ENCODE measurements at places on chromosomes 4 and X.

GRCh38 chrX:125005863-125006262 is 313.8 kb upstream of the TEX13C start:
- no peak for DNase-seq

DNA sequence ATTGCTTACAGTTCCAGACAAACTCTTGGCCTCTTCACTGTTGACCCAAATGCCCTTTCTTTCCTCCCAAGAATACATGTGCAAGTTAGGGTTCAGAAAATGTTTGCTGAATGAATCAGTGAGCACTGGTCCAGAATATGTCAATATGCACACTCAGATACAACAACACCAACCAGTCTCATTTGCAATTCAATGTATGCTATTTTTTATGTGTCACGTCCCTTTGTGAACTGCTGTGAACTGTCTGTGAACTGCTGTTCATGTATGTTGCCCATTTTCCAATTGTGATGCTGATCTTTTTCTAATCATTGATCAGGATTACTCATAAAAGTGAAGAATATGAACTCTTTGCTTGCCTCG is 17.8 kb downstream of the GAB3 start:
- no peak for DNase-seq

DNA sequence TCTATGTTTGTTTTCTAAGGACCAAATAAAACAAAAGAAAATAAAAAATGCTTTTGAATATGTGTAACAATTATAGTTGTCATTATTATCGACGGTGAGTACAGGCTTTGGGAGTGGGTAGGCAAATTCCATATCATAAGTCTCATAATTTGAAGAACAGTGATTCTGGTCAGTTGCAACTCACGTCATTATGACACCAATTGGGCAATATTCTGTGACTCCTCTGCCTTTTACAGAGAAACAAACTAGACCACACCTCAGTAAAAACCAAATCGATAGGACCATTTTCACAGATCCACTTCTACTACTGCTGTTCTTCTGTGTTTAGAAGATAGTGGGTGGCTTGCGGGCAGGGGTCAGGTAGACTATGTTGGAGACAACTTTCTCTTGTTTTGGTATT is 250.1 kb downstream of the C4orf33 start:
- no peak for DNase-seq

GRCh38 chr4:82428969-82429727 is 1.1 kb downstream of the HNRNPDL start:
- DNase-seq, result peak; percentile 97

DNA sequence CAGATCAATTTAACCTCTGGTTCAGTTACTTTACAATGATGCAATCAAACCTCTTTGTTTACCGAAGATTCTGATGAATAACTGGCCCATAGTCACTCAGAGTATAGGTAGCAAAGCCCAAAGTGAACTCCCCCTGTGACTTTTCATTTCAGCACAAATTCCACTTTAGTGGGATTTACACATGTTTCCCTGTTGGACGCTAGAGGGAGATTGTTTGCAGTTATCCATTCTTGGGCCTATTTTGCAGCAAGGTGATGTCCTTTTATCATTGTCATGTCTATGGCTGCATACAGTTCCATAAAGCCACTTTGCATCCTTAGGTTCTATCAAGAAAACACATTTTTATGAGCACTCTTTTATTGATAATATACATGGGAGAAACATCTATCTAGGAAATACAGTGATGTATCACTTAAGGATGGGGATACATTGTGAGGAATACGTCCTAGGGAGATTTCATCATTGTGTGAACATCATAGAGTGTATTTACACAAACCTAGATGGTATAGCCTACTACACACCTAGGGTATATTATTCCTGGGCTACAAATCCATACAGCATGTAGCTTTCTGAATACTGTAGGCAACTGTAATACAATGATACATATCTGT is 14.5 kb upstream of the DKK2 start:
- DNase-seq, result no peak

DNA sequence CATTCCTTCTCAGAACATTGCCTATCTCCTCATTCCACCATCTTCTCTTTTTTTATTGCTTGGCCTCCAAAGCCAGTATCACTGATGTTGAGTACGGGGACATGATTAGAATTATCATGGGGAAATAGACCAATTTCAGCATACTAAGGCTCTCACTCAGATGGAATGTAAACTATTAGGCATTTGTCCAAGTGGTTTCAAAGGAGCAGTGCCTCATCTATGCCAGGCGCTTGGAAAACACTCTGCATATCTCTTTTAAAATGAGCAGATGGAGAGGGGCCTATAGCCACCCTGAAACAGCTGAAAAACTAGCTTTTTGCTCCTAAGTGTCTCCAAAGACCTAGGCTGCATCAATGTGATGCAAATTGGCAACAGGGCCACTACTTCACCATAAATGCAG is 150.8 kb upstream of the DIPK2B start:
- DNase-seq, result no peak

GRCh38 chr4:171035909-171036308 is 777.3 kb upstream of the GALNTL6 start:
- no peak for DNase-seq

GRCh38 chrX:64394874-64395567 is at the start of gene MTMR8:
Gene MTMR8 (minus strand): TSS chrX:64395452. CDS start chrX:64395363, 89 bp downstream.
- DNase-seq, result peak; percentile 83

DNA sequence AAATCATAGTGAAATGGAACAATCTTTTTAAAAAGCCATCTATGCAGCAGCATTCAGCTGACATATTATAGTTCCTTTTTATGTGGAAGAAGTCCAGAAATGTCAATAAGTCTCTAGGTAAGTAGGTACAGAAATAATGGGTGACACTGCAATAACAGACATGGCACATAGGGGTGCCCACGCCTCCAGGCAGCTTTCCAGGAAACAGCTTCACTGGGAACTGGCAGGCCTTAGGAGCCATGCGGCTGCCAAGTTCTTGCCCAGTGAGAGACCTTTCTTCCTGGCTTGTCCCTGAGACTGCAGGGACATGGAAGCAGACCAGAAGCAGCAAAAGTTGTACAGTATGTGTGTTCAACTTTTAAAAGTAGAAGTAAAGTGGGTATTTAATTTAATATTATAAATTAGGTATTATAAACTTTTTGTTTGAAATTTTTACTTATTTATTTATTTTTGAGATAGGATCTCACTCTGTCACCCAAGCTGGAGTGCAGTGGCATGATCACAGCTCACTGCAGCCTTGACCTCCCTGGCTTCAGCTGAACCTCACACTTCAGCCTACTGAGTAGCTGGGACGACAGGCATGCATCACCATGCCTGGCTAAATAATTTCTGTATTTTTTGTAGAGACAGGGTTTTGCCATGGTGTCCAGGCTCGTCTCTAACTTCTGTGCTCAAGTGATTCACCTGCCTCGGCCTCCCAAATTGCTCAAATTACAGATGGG is 12.1 kb upstream of the ETNPPL start:
- DNase-seq, result no peak

GRCh38 chr4:77913348-77913747 is 50.7 kb downstream of the MRPL1 start:
- no peak for DNase-seq

DNA sequence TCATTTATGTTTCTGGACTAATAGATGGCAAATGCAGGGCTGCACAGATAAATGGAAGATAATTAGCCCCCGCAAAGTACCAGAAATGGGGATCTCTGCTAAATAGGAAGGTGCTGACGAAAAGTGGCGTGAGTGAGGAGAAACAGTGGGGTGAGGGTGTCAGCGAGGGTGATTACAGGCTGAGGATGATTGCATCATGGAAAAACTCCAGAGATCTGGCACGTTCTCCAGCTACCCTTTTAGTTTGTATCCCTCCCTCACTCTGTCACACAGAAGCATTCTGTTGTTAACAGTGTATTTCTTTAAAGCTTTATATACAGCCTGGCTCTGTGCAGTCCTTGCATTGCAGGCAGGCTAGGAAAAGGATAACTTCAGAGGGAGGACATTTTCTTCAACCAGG is 309.6 kb upstream of the DDX53 start:
- DNase-seq, result no peak

DNA sequence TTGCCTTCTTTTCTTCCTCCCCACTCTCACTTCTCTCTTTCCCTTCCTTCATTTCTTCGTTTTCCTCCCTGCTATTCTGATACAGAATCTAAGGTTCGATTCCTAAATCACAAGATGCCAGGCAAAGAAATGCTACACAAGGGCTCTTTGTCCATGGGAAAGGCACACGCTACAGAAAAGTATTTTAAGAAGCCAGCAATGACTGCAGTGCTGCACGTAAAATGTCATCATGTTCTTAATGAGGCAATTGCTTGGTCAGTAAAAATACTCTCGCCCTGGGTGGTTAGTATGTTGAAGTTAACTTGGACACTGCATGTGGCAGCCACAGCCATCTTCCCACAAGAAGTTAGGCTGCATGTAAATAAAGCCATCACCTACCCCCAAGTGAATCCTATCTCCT is 178.4 kb downstream of the DHX15 start:
- no peak for DNase-seq

GRCh38 chr4:90503677-90504076 is 376.5 kb downstream of the CCSER1 start:
- DNase-seq, result no peak

DNA sequence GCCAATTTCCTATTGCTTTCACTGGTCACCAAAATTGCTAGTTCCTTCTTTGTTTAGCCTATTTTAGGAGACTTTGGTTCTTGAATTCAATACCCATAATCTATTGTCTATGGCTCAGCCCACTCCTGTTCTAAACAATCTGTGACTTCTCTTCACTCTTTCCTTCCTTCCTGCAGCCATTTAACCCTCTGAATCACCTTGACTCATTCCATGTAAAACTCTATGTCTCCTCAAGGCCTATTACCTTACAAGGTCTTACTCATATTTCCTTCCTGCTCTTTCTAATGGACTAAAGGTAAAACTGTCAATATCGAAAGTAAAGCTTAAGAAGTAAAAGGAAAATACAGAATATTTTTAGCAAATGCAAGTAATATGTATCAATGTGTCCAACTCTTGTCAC is 301.6 kb downstream of the ARHGAP24 start:
- DNase-seq, result no peak

DNA sequence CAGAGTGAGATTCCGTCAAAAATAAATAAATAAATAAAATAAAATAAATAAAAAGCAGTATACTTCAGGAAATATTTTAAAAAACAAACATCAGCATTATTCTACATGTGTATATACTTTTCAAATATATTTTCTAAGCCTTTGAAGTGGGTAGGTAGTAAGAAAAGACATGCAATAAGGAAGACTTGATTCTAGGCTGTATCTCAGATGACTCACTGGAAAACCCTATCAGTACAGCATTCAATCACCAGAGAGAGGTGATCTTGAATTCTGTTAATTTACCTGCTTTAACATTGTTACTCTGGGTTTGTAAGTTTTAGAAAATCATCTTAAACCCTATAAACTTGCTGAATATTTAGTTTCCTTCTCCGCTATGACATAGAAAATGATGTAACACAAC is 106.6 kb upstream of the NAP1L5 start:
- DNase-seq, result no peak

DNA sequence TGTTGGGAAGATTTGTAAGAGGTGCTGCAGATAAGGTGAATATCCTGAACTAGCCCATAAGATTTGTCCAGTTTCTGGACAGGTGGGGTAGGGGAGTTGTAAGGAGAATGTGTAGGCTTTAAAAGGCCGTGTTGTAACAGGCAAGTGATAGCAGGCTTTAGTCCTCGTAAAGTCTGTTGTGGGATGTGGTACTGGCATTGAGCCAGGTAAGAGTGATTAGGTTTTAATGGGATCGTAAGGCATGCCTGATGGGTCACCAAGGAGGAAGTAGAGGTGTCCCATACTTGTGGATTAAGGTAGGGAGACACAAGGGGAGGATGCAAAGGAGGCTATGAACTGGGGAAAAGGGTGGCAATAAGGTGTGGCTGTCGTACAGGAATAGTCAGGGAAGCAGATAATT is 256.9 kb upstream of the DKK2 start:
- DNase-seq, result no peak

DNA sequence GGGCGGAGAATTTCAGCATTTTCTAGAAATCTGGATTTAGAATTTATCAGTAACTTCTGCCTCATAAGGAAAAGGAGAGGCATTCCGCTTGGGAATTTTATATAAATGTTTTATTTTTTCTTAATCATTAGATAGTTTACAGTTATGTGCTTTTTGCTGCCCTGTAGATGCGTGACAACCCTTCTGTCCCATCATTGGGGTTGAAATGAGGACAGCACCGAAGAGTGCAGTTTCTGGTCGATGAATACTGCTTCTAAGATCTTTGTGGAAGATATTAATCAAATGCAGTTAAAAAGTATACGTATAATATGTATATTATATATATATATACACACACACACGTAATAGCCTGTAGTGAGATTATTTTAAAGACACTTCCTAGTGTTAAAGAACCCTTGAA is 1.5 kb downstream of the RBPJ start:
- DNase-seq, result no peak

DNA sequence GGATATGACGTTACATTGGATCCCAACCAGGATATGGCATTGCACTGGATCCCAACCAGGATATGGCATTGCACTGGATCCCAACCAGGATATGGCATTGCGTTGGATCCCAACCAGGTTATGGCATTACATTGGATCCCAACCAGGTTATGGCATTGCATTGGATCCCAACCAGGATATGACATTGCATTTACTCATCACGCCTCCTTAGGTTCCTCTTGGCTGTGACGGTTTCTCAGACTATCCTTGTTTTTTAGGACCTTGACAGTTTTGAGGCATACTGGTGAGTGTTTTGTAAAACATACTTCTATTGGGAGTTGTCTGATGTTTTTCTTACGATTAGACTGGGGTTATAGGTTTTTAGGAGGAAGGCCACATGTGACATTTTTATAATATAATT is 5.4 kb upstream of the ACSL1 start:
- DNase-seq, result no peak

- DNase-seq, result no peak
These were observed 57.0 kb downstream of the HPGDS start for GRCh38 chr4:94285666-94286065.

GRCh38 chr4:182917182-182918043 is at the start of gene DCTD:
Gene DCTD (minus strand): TSS chr4:182917386. CDS start chr4:182915568, 1,818 bp downstream.
- peak; percentile 88 for DNase-seq

DNA sequence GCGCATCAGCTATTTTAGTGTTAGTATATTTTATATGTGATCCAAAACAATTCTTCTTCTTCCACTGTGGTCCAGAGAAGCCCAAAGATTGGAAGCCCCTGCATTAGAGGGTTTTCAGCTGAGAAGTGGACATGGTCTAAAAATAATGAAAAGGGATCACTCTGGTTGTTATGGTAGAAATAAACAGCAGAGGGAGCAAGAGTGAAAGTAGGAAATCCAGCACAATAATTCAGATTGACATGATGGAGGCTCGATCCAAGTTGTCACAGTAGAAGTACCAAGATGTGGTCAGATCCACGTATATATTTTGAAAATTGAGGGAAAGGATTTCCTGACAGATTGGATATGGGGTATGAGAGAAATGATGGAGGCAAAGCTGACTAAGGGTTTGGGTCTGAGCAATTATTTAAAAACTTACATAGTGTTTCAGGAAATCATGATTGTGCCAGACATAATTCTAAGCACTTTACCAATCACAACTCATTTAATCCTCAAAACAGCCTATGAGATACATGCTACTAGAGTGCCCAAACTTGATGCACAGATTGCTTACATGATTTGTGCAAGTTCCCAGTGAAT is 17.0 kb upstream of the TMEM144 start:
- DNase-seq, result no peak

- peak; percentile 92 for DNase-seq
These were observed 759 bp downstream of the H2AZ1 start for GRCh38 chr4:99949034-99949998.

Data from activated T-cell treated with anti-CD3 and anti-CD28 coated beads, Interleukin-2, amount 50 U/mL, for 72 hours (primary cell).